PC-9 (cell line): ENCODE measurements at places on chromosomes 3 and 15.

DNA sequence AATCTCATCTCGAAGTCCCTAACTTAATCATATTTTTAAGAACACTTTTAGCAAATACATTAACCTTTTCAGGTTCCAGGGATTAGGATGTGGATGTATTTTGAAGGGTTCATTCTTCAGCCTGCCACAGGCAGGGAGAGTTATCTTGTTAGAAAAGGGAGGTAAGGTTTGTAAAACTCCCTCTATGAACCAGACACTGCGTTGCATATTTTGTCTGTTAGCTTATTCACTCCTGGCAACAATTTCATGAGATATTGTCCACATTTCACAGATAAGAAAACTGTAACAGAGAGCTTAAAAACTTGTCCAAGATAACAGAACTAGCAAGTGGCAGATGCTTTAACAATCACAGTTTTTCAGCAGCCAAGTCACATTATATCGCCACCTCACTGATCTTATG, 155.4 kb downstream of the DIPK2A start:
- H3K27me3 ChIP-seq, result no peaks in the 10 kb centered on the region
- H3K27ac ChIP-seq, result no peak overlapping the region
- no peak overlapping the region for H3K4me3 ChIP-seq
- no peak for DNase-seq

DNA sequence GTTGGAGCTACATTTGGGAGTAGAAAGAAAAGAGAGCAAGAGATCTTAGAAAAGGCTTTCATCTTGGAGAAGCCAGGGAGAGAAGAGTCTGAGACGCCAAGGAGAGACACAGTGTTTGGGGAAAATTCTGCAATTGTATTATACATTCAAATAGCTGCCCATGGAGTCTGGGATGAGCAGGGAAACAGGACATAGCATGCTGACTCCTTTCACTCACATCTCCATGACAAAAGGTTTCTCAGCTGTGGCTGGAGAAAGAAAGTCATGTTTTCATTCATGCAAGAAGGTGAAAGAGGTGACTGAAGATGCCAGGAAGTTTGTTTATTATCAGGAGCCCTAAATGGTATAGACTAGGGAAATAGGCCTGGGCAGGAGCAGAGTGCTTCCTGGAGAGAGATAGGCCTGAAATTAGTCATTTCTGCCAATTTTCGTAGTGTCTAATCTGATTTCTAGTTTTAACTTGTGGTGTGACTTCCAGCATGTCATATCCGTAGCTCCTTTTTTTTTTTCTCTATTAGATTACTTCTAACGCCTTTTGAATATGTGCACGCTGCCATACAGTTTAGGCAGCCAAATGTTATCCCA, 34.1 kb downstream of the ACP3 start:
- no peak for DNase-seq
- no peak overlapping the region for H3K4me3 ChIP-seq
- H3K27me3 ChIP-seq, result no peaks in the 10 kb centered on the region
- H3K4me1 ChIP-seq, result peaks cover 19% of the 10 kb centered on the region
- H3K36me3 ChIP-seq, result no peaks in the 10 kb centered on the region

- H3K27me3 ChIP-seq, result no peaks in the 10 kb centered on the region
- no peak for DNase-seq
- H3K4me1 ChIP-seq, result peaks cover 17% of the 10 kb centered on the region; the same call in 1 of the 2 replicates
- H3K4me3 ChIP-seq, result no peak overlapping the region
- H3K27ac ChIP-seq, result no peak overlapping the region
These were observed 17.6 kb downstream of the FAM107A start for GRCh38 chr3:58559586-58559985.

GRCh38 chr3:308597-309321, 112.2 kb downstream of the CHL1 start:
- DNase-seq, result no peak
- no peak overlapping the region for H3K4me3 ChIP-seq
- no peaks in the 10 kb centered on the region for H3K4me1 ChIP-seq
- H3K27ac ChIP-seq, result no peak overlapping the region
- H3K27me3 ChIP-seq, result no peaks in the 10 kb centered on the region
- H3K36me3 ChIP-seq, result no peaks in the 10 kb centered on the region

GRCh38 chr15:66619152-66619903, 53.5 kb upstream of the LCTL start:
- H3K4me3 ChIP-seq, result no peak overlapping the region
- no peaks in the 10 kb centered on the region for H3K36me3 ChIP-seq
